ENCODE measurements at places on chromosomes 4 and X.

DNA sequence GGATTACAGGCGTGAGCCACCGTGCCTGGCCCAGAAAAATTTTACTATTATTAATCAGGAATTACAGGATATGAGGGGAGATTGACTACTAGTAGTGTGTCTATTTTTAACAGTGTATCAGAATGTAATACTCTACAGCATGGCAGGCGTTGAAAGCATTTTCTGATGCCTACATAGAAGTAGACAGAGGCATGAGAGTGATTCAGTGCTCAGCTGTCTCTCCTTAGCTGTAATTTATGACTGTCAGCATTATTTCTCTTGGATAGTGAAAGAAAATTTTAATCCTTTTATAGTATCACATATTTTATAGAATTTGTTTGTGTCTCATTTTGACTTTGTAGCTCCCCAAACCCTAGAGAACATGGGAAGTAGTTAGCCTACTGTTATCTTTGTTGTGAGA is 20.7 kb downstream of the ARHGAP24 start:
- DNase-seq, result no peak

- DNase-seq, result no peak
These were observed 46.8 kb upstream of the GPR78 start for GRCh38 chr4:8533274-8533865.

GRCh38 chrX:8981723-8982122 is 52.2 kb downstream of the FAM9B start:
- DNase-seq, result no peak

DNA sequence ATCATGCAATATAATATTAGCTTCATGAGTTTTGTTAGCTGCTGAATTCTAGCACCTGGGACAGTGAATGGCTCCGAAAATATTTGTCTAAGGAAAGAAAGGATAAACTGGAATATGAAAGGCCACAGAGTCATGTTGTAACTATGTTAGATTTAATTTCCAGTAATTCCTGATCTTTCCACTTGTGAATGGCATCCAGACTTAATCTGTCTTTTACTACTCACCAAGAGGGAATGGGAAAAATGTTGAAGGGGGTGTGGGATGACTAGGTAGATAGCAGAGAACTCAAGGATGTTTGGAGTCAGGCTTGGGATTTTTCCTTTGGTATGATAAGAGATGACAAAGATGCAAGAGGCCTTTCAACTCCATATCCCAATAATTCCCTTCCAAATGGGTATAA is 9.4 kb downstream of the ADH6 start:
- no peak for DNase-seq

DNA sequence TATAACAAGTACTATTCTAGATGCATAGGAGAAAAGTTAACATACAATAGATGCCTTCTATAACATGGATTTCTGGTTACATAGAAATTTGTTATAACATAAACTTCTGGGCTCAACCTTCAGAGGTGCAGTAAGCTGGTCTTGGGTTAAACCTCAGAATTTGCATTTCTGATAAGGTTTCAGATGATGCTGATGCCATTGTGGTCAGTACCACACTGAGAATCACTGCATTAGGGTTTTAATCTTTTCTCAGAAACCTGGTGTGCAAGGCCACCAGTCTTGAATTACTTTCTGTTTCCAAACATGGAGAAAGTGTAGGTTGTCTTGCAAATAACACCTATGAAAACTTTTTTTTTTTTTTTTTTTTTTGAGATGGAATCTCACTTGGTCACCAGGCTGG is 146.2 kb downstream of the SPOCK3 start:
- DNase-seq, result no peak

DNA sequence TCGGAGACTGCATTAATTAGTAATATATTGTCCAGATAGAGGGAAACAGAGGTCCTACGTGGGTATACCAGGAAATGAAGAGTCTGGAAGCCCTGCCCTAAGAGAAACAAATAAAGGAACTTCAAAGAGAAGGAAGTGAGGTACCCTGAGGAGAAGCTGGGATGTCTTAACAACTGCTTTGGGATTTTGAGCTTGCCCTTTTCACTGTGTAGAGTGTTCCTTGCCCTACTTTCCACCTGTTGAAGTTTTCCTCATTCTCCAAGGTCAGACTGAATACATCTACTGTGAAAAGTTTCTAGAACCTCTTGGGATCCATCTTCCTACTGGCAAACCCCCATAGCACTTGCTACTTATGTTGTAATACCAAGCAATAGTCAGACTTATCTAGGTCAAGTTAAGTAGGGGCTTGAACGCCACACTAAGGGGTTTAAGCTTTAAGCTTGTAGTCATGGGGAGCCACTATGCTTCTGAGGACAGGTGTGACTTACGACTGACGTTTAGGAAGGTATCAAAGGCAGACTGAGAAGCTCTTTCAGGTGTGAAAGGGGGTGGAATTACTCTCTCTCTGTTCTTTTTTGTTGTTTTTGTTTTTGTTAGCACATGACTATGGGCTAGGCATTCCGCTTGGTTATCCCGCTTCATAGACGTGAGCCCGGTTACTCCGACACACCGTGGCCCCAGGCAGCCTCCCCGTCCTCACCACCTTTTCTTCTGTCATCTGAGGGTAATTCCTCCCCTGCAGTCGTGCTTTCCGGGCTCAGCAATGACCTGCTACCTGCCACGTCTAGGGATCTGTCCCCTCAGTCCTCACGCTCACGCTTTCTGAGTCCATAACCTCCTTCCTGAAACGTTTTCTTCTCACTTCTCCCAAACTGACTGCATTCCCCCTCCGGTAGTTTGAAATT is 959 bp upstream of the REST start:
- DNase-seq, result no peak

DNA sequence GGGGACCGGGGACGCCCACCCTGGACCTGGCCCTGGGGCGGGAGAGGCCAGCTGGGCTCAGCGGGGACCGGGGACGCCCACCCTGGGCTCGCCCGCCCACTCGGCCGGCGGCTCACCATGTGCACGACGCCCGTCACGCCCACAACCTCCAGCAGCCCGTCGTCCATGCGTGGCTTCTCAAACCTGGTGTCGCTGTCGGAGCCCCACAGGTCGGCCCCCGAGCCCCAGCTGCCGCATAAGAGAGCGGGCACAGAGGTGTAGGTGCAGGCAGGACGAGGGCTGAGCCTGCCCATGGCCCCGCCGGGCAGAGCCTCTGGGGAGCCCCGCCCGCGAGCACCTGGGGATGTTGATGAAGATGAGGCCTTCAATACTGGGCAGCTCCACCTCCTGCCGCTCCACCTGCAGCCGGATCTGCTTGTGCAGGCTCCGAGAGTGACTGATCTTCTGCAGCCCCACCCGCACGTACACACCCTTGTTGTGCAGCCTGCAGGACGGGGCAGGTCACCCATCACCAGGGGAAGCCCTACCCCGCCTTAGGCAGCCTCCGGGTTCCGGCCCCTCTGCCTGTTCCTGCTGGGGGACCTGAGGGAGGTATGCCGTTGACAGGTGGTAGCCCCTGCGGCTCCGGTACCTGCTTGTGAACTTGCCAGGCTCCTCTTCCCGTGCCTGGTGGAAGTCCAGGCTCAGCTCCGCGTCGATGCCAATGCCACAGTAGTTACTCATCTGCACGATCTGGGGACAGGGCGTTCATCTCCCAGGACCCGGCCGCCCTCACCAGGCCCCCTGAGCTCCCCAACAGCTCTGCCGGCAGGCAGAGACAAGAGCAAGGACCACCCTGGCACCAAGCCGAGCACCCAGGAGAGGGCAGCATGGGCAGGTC is 11.8 kb downstream of the DGKQ start:
- DNase-seq, result no peak

DNA sequence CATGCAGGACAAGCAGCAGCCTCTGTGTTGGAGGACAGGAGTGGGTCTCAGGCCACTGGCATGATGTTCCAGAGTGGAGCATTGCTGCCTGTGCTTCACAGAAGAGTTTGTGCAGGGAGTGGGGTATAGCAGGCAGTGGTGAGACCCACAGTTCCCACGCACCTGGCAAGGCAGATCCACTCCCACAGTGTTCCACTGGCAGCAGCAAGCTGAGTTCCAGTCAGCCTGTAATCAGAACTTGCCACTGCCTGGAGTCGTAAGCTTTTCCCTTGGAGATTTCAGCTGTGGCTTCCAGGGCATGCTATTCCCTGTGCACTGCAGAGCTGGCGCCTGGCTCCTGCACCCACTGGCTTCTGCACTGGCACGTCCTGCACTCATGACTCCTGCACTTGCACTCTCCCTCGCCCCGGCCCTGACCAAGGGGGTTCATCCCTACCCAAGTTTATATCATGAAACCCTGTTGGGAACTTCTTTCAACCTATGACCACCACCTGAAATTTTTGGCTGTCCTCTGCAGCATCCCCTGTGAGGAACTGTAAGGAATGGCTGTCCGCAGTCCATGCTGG is 1144.3 kb downstream of the RAPGEF2 start:
- DNase-seq, result no peak

- DNase-seq, result no peak
These were observed 194.4 kb upstream of the RPL34 start for GRCh38 chr4:108425988-108426387.

DNA sequence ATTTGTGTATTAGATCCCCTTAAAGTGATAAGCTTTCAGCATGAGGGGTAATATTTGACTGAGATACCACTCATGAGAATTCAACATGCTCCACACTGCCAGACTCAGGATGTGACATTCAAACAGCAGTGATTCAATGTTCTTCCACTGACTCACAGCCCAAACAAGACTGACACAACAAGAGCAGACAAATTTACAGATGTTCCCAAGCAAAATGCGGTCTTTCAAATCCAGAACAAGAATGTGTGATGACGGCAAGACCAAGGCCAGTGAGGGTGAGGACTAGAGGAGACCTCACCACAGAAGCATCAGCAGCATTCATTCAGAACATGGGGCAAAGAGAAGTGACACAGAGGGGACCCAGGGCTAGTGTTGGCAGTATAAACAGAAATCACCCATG is 99.3 kb upstream of the GRIA3 start:
- no peak for DNase-seq

GRCh38 chrX:132331532-132331931 is 112.3 kb upstream of the RAP2C start:
- no peak for DNase-seq

DNA sequence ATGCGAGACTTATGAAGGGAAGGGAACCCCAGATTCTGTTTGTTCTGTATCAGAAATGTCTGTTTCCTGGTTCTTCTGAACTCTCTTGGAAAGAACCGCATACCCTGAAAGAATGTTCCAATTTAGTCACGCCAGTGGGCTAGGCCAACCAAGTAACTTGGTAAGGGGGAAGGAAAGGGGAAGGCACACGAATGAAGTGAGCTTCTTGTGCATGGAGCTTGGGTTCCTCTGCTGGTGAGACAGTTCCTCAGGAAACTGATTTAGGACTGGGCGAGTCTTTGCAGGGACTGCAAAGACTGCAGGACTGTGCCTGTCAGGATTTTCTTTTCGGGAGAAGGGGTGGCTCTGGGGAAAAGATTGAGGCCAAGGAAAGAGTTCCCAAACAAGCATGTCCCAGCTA is 35.6 kb downstream of the FRMPD3 start:
- no peak for DNase-seq

GRCh38 chrX:110420771-110421499 is 62.3 kb downstream of the RTL9 start:
- DNase-seq, result peak; percentile 86

DNA sequence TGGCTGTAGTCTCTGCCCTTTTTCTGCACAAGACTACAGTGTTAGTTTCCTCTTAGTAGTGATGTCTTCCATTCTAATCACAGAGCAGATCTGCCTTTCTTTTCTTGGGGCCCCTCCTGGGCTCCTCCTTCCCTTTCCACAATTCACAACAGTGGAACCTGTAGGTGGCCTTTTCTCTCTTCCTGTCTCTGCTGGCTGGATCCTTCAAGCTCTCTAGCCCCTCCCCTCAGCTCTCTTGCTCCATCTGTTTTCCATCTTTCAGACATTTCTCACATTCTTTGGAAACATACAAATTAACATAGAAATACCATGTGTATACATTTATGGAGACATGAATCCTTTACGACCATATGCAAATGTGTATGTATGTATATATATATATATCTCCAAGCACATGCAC is 304 bp upstream of the SPIN2A start:
- DNase-seq, result no peak

DNA sequence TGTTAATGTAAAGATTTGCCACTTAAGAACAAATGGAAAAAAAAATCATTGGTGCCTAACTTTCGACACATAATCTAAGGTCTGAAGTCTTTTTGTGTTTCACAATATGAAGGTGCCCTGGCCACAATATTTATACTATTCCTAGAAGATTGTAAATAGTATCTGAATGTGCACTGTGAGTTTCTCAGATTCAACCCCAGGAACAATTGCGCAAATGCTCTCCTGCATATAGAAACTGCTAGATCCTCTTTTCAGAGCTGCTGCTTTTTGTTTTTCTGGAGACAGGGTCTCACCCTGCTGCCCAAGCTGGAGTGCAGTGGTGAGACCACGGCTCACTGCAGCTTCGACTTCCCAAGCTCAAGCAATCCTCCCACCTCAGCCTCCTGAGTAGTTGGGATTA is 480.1 kb upstream of the FTHL17 start:
- DNase-seq, result no peak

- no peak for DNase-seq
These were observed 400.9 kb upstream of the FGF13 start for GRCh38 chrX:139112432-139112831.

DNA sequence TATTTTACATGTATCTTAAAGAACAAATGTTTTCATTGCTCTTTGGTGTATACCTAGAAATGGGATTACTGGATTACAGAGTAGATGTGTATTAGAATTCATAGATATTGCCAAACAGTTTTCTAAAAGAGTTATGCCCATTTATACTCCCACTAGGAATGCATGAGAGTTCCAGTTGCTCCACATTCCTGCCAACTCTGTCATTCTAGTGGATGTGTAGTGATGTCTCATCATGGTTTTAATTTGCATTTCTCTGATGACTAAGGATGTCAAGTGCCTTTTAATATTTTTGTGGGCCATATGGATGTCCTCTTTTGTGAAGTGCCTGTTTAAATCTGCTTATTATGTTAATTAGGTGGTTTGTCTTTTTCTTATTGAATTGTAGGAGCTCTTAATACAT is 65.6 kb upstream of the BMP2K start:
- DNase-seq, result no peak

DNA sequence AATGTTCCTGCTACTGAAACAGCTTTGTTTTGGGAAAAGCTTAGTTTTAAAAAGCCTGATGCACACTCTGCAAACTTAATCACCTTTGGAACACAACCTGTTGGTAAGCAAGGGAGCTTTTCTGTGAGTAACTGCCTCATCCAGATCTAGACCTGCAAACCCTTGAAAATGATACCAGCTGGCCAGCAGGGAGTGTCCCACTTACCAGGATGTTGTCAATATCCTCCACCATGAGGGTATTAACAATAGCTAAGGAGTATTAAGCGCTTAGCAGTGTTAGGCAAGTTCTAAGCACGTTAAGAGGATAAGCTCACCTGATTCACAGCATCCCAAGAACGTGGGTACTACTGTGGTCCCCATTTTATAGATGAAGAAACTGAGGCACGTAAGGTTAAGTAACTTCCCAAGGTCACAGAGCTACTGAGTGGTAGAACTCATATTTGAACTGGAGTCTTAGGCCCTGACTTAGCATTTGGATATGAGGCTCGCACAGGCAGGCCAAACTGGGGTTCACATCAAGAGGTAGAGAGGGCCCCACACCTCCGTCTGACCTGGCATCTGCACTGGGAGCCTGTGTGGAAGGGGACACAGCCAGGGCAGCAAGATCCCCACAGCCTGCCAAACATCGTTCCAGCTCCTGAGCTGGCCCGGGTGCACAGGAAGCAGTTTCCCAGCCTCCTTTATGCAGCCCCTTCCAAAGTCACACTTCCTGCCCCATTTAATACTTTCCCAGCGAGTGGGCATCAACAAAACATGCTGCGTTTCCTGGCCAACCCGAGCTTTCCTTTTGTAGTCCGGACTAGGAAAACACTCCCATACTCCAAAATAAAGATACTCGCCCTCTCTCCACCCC is 32.7 kb downstream of the IRF2 start:
- no peak for DNase-seq

GRCh38 chr4:182258441-182259000 is 15.3 kb downstream of the TENM3 start:
- DNase-seq, result no peak
